ENCODE measurements at places on chromosomes 3 and 15.

DNA sequence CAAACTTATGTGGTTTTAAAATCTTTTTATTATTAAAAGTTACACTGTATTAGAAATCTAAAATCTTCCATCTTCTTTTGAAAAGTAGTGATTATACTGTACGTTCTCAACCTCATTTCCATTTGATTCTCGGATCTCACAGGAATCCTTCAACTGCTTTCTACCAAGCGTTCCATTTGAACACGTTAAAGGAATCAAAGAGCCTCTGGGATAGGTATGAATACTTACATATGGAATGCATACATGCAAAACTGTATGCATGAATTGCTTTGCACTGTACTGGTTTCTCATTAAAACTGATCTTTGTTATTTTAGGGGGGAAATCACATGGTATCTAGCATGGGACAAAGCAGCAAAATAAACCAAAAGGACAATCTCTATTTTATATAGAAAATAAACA lies 14.8 kb downstream of the TSC22D2 start:
- DNase-seq: no peak

GRCh38 chr15:31016446-31016915 lies 25.1 kb upstream of the MTMR10 start:
- no peak for DNase-seq

GRCh38 chr3:163916596-163917560 lies 1161.4 kb downstream of the SI start:
- DNase-seq: no peak

GRCh38 chr3:163735394-163735793 lies 1342.9 kb downstream of the SI start:
- no peak for DNase-seq

GRCh38 chr3:143529018-143529478 lies 319.2 kb downstream of the SLC9A9 start:
- no peak for DNase-seq

DNA sequence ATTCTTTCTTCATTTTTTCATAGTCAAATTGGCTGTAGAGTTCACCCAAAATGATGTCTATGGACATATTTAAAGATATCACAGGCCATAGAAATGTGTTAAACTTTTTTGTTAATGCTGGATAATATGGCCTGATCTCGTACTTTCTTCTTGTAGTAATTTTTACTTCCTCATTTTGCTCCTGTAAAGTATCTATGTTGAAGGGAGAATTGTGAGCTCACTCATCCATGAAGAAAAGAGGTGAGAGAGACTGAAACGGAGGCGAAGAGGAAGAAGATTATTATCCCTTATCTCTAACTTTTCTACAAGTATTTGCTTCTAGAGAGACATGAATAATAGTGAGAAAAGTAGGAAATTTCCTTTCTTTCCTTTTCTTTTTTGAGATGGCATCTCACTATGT lies 613.8 kb upstream of the TBL1XR1 start:
- DNase-seq: no peak

DNA sequence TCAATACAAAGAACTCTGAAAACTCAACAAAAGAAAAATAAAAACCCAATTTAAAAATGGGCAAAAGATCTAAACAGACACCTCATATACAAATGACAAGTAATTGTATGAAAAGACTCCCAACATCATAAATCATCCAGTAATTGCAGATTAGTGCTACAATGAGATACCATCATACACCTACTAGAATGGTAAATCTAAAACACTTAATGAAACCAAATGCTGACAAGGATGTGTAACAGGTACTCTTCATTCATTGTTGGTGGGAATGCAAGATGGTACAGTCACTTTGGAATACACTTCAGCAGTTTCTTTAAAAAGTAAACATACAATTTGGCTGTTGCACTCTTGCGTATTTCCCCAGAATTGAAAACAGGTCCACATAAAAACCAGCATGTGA lies 68.4 kb downstream of the LHFPL4 start:
- no peak for DNase-seq

DNA sequence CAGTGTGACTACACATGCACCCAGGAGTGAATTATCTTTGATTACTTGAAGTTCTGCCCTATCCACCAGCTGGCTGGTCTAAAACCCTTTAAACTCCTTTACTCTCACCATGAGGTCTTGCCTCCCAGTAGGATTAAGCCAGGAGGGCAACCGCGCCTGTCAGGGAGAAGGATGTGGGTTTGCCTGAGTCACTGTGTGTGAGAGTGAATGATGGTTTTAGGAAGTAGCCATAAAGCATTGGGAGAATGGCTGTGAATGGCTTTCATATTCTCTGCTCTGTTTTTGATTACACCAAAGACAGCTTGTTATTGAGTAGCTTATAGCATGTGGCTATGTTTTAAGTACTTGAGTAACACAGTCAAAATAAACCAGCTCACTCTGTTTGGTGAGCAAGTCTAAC lies 637.7 kb upstream of the TBL1XR1 start:
- no peak for DNase-seq

DNA sequence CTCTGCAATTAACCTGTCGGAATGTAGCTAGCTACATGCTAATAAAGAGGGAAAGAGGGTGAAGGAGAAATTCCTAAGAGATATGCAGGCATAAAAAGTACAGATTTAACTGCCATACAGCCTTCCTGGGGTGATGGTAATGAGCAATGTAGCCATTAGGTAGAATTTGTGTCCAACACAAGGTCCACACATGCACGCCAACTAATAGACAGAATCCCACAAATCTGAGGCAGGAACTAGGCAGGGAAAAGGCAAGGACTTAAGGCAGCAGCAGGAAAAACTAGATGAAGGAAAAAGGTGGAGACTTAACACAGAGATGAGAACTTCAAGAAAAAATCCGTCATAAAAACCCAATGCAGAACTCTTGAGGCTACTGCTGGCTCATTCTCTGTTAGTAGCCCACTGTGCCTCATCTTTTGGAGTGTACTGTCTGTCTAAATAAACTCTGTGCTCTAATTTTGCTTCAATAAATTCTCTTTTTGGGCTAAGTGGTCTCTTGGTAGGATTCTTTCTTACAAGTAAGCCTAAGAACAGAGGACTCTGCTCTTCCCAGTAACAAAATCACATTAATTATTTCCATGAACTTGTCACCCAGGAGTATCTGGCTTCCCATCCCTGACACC lies 81.5 kb downstream of the BTLA start:
- no peak for DNase-seq

GRCh38 chr3:119418641-119419040 lies 44.8 kb downstream of the TMEM39A start:
- DNase-seq: no peak

GRCh38 chr3:46261926-46262594 lies 19.8 kb downstream of the CCR3 start:
- DNase-seq: no peak

GRCh38 chr3:180466401-180467011 lies 135.5 kb upstream of the TTC14 start:
- DNase-seq: no peak

DNA sequence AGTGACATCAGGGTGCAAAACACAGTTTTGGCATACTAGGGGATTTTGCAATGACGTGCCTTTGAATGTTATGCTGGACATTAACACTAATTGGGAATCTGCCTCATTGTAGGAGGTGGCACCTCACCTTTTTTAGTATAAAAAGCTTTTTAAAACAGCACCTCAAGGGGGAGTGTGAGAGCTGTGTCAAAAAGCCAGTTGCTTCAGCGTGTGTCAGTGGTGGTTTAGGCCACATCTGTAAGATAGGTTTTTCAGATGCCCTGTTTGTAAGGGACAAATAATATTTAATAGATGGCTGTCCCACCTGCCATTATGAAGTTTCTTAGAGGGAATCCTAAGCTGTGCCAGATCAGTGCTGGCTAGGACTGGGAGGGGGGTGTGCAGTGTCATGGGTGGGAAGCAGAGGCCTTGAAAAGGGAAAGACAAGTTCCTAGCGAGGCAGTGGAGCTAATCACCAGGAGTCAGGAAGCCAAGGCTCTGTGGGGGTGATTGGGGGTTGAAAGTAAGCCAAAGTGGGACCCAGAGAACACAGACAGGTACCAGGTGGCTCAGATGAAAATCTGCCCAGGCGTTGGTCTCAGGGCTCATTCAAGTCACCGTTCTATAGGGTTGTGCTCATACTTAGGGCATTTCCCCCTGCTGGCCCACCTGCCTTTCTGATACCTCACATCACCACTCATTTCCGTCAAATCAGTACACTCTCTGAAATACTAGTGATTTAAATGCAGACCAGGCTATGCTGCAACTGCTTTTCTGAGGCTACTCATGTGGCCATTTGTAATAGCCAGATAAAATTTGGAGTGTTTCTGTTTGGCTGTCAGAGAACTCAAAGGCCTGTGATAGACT lies 120.5 kb downstream of the BBX start:
- no peak for DNase-seq

DNA sequence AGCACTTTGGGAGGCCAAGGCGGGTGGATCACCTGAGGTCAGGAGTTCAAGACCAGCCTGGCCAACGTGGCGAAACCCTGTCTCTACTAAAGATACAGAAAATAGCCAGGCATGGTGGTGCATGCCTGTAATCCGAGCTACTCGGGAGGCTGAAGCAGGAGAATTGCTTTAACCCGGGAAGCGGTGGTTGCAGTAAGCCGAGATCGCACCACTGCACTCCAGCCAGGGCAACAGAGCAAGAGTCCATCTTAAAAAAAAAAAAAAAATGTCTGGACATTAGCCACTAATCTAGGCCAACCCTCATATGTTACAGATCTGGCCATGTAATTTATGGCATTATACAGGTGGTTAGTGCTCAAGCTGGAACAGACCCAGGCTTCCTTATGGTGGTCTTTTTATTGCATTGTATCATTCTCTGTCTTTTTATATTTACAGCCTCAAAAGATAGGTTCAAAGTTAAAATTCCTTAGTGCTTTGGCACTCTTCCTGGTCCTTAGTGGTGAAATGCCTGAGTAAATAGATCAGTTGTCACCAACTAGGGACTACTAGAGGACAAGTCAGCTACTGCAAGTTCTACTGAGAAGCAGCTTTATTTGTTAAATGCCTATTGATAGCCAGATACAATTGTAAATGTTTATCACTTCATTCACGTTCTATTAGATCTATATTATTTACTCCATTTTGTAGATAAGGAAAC lies 16.0 kb downstream of the STARD9 start:
- DNase-seq: no peak

GRCh38 chr3:122169911-122170310 lies 13.6 kb upstream of the CASR start:
- no peak for DNase-seq

GRCh38 chr15:81604713-81605112 lies 230.7 kb upstream of the TMC3 start:
- no peak for DNase-seq

GRCh38 chr3:146969356-146969755 lies 364.2 kb upstream of the PLSCR5 start:
- DNase-seq: no peak

DNA sequence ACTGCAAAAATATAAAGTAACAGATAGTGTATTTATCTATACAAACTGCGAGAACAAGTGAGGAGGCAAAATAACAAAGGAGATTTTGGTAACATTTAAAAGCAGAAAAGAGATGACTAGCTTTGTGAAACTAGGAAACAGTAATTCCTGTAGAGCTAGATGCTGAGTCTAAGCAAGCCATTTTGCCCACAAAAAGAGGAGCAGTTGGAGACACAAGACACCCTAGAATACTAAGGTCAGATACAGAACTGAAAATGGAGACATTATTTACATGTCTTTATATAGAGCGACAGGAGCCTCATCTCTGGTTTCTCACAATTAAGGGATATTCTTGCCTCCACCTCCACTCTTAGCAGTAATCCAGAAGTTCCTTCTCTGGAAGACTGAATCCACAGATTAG lies 732.4 kb upstream of the GBE1 start:
- no peak for DNase-seq

- no peak for DNase-seq
Observed at GRCh38 chr3:154559623-154560022, 129.6 kb upstream of the GPR149 start.

DNA sequence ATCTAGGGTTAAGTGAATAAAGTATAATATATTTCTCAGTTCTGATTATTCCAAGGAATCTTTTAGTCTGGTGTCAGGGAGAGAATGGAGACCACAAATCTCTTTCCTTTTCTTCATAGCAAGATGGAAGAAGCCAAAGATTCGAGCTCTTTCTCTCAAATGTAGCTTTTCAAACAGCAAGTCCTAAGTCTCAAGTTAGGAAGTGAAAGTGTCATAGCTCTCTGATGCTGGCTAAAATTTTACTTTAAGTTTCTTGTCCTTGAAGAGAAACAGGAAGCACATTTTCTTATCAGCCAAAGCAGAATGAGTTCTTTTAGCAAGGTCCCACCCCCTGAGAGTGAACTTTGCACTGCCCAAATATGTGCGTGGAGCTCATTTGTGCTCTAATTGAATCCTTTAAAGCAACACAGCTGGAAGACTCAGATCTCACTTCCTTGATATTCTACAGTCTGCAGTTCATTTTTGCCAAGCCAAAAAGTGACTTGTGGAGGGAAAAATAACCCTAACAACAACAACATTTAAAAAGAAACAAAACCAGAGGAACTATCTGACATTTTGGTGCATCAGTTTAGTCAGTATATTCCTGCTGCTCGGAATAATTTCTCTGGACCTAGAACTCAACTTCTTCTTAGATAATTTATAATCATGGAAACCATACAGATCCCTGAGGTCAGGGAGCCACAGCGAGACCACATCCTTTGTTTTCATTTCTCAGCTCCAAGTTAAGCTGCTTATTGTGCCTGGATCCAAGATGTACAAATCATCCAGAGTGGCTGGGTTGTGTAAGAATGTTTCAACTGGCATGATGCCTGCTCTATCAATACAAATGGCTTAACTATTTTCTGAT lies 238.7 kb upstream of the P2RY1 start:
- DNase-seq: peak; percentile 37

DNA sequence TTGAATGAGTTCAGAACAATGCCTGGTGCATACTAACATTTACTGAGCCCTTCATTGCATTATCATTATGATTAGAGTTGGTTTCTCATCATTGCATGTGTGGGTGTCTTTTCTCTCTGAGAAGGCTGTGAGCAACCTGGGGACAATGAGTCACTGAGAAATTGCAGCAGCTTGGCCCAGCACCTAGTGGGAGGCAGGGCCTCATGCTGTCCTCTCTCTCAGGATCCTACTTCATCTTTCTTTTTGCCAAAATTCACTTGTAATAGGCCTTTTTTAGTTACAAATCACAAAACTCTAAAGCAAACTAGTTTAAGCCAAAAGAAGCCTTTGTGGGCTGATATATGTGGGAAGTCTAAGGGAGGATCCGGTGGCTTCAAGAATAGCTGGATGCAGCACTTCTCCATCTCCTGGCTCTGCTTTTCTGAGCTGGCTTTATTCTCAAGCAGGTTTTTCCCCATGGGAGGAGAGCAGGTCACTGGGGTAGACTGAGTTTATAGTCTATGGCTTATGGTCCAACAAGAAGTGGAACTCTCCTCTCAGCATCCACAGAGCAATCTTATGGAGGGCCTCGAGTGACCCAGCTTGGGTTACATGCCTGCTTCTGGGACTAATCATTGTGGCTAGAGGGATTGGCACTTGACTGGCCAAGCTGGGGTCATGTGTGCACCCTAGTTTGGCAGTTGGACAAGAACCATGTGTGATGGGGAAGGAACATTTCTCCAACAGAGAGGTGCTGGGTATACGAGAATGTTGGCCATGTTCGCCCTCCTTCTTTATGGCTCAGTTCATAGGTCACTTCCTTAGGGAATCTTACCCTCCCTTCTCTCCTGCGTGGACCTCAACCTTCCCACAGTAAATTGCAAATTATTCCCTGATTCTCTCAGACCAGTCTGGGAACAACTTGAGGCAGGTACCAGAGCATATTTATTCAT lies 8.7 kb upstream of the CAMK1 start:
- no peak for DNase-seq

- no peak for DNase-seq
Observed at GRCh38 chr15:25192651-25193050, 237.9 kb downstream of the SNRPN start.
